Dorsolateral prefrontal cortex (tissue), 122 donors: ENCODE measurements at places on chromosomes 2 and 18.

DNA sequence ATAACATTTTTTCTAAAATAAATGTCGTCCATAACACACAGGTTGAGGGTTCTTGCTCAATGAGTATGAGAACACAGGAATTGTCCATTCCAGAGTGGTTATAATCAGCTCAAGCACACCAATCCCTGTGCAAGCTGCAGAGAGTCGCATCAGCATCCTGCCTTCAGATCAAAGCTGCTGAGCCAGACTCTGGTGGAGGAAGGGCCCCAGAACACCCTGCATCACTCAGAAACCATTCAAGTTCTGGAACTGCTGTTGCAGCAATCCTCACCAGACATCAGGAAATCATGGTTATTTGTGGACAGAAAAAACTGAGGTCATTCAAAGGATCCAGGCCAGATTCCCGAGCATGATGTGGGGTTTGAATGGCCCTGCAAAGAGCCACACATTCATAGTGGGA is 44.5 kb downstream of the DNER start:
- no peak for DNase-seq

DNA sequence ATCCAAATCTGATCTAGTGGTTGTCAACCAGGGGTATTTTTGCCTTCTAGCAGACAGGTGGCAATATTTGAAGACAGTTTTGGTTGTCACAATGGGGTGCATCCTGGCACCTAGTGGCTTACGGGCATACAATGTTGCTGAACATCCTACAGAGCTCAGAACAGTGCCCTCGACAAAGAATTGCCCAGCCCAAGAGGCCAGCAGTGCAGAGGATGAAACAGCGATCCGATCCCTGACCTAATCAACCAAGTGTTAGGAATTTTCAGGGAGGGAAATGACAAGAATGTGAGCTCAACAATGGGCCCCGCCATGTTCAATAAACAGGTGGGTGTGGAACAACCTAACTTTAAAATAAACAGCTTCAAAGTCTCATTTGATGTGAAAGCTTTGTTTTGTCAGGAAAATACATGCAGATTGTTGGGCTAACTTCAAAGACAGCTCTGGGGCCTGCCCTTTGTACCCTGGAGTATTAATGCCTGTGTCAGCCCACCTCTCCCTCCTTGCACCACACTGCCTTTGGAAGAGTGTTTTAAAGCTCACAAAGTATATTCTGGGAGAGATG is 22.5 kb upstream of the SCYGR5 start:
- no peak for DNase-seq

DNA sequence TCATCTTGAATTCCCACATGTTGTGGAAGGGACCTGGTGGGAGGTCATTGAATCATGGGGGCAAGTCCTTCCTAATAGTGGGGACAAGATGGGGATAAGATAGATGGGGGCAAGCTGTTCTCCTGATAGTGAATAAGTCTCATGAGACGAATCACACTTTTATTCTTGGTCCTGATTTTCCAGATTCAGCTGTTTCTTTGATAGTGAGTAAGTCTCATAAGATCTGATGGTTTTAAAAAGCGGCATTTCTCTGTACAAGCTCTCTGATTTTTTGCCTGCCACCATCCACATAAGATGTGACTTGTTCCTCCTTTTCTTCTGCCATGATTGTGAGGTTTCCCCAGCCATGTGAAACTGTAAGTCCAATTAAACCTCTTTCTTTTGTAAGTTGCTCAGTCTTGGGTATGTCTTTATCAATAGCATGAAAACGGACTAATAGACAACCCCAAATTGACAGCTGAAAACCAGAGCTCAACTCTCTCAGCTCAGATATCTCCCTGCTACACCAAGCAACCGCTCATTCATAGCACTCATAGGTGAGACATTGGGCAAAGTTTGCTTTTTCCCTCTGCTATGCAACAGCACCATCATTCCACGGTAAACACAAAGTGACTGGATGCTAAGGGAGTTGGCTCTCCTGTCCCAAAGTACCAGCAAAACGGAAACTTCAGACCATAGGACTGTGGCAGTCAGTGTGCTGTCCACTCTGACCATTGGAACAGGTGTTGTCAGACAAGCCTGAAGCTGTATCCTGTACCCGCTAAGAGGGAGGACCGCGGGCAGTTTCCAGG is 44.9 kb upstream of the TBC1D8 start:
- DNase-seq = no peak

DNA sequence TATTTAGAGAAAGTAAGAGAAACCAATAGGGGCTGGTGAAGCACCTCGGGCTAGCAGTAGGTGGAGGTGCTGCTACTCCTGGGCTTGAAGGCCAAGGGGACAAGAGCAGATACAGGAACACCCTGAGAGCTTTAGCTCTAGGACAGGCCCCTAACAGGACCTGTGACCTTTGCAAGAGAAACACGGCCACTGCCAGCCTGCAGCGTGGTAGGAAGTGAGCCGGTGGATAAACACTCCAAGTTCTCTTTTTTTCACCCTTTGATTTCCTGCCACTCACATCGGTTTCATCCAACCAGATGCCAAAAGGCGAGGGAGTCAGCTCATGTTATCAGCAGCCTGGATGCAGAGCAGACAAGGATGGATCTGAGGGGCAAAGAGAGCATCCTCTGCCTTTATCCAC is 66.8 kb upstream of the SPRED2 start:
- DNase-seq = no peak

DNA sequence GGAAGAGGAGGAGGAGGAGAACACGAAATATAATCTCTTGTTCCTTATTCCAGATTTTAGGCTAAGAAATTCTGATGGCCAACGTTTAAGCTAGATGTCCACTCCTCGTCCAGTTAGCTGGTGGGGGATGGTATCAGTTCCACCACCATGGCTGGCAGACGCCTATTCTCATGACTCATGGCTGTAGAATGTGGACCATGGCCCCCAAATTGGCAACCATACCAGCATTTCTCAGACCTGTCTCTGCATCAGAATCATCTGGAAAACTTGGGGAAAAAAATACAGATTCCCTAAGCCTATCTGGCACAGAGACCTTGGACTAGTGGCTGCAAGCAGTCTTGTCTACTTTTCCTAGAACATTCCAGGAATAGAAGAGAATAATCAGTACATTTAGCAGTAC is 267.7 kb upstream of the SIX2 start:
- no peak for DNase-seq
